ENCODE measurements at places on chromosomes 3 and 15. TPM values are rescaled to one million over a fixed set of nuclear protein-coding genes. Genes with fewer than 3 reads are reported as not detected.

The GADL1 gene
- 3.3 TPM for total RNA-seq

The CCDC39 gene
- not detected for total RNA-seq

The SAMMSON gene
- total RNA-seq: 0.69 TPM

The ZFYVE19 gene
- total RNA-seq: 17.1 TPM

The GCSAM gene
- total RNA-seq: 1.2 TPM

The PARP15 gene
- 0.99 TPM for total RNA-seq

The IL5RA gene
- 0.79 TPM for total RNA-seq

The HYAL1 gene
- 1.1 TPM for total RNA-seq

The PRICKLE2 gene
- 34.0 TPM for total RNA-seq

The SYNM gene
- 22.0 TPM for total RNA-seq

The SPTBN5 gene
- total RNA-seq: 1.7 TPM

The CFAP44 gene
- 11.5 TPM for total RNA-seq

The PRSS50 gene
- 0.89 TPM for total RNA-seq
